ENCODE measurements at places on chromosomes 5 and 9. TPM values are rescaled to one million over a fixed set of nuclear protein-coding genes. Genes with fewer than 3 reads are reported as not detected.

DNA sequence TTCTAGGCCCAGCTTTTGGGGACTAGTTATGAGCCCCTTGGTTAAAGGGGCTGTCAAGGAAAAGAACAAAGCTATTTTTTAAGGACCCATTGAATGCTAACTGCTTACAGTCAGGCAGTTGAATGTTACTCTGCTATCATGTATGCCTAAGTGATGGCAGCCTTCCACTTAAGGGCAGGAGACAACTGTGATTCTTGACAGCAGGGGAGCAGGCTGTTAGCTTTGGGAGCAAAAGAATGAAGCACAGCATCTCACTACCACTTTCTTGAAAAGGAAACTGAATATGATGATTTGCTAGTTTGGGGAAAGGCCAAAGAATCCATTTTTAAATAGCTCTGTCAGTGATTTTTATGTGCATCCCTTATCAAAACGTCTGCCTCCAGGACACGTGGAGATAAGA, 221.6 kb downstream of the SH3GL2 start:
- DNase-seq: no peak

DNA sequence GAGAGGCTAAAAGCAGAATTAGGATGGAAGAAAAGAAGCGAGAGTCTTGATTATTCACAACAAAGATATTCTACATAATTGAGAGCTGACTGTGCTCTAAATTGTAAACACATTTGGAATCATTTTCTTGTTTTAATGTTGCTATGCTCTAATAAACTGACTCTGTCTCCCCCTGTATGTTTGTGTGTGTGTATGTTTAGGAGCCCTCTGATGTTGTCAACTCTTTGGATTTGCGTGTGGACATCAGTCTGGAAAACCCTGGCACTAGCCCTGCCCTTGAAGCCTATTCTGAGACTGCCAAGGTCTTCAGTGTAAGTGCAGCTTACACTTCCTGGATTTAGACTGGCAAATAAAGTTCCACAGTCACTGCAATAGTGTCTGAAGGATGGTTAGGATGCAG, 37.8 kb downstream of the MOCS2 start:
- DNase-seq: no peak

PCDHB7 gene
- 7.1 TPM for total RNA-seq

DNA sequence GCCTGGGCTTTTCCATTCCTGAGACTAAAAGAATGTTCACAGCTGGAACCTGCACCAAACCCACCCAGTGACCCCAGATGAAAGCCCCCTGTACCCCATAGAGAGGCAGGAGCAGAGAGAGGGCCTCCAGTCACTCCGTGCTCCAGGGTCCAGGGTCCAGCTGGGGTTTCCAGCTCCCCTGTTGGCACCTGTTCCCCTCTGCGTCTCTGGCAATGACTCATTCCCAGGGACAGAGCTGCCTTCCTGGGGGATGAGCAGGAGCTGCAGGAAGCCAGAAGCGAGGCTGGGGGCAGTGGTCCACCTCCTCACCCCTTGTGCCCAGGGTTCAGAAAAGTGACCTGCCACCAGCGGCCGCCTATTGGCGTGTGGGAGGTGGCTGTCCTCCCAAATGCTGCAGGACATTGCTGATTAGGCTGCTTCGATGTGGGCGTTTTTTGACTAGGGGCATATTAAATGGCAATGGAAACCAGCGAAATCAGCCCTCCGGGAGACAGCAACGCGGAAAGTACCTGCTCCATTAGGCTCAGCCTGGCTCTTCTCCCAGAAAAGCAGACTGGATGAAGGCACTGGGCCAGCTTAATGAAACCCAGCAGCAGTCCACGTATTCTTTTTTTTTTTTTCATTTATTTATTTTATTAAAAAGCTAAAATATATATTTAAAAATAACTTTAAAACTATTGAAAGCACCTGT, 97.4 kb downstream of the DAP start:
- no peak for DNase-seq

GRCh38 chr9:117072216-117072615, 342.6 kb downstream of the ASTN2 start:
- no peak for DNase-seq

OLFML2A gene
- total RNA-seq: 328 TPM

OLFM1 gene
- 36.0 TPM for total RNA-seq

DNA sequence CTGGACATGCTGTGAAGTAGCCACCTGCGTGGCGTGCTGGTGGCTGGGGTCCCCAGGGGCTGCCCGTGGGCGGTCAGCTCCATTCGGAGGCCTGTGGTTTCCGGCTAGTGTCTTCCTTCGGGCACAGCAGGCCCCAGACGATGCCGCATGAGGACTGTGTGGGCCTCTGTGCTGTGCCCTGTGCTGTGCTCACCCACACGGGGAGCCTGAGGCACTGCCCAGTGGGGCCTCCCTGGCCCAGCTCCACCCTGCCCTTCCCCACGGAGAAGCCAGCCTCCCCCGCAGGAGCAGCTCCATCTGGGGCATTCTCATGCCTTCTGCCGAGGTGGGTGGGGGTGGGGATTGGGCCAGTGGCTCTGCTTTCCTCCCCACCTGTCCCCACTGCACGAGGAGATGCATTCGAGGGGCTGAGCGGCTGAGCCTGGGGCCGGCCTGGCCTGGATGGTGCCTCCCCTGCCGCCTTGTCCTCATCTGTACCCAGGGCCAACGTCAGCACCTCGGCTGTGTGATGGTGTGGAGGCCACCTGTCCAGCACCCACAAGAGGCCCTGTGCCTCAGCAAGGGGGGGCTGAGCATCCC, 24.2 kb downstream of the RXRA start:
- no peak for DNase-seq

DNA sequence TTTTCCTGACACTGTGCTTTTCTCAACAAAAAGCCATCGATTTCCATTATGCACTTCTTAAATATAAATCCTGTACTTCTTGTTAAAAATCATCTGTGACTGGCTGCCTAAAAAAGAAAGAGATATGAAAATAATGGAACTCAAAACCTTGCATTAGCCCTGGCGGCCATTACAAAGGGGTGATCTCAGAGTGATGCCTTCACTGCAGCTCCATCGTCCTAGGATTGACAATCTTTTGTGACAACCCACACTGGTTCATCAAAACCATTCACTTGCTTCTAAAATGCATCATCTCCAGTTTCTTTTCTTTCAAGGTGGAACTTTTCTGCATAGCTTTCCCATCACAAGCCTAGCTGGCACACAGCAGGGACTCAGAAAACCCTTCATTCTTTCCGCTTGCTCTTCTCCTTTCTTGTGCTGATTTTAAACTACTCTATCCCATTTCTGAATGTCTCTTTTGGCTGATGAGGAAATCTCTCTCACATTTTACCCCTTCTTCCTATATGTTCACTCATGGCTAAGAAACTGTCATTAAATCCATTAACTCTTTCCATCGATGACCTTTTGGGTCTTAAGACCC, 351.9 kb downstream of the GLIS3 start:
- DNase-seq: no peak

DNA sequence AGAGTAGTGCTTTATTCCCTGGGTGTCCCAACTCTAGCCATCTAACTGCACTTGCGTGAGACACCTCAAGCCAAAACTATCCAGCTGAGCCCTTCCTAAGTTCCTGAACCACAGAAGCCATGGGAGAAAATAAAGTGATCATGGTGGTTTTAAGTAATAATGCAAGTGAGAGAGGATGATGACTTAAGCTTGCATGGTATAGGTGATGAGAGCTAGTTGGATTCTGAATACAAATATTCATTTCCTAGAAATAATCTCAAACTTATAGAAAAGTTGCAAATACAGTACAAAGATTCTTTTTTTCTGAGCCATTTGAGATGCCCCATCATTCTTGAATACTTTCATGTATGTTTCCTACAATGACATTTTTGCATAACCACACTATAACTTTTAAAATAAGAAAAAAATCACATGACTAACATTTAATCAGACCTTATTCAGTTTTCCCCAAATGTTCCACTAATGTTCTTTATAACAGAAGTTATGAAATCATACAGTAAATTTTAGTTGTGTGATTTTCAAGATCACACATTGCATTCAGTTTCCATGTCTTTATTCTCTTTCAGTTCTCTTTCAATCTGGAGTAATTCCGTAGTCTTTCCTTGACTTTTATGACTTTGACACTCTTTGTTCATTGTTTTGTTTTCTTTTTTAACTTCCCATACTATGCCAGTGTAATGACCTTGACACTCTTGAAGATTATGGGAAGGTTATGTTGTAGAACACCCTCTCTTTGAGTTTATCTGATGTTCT, 5.5 kb upstream of the AK3 start:
- no peak for DNase-seq

- DNase-seq: no peak
Measured at GRCh38 chr9:111886983-111887718, 9.5 kb upstream of the UGCG start.

PRR7 gene
- total RNA-seq: 5.1 TPM

DNA sequence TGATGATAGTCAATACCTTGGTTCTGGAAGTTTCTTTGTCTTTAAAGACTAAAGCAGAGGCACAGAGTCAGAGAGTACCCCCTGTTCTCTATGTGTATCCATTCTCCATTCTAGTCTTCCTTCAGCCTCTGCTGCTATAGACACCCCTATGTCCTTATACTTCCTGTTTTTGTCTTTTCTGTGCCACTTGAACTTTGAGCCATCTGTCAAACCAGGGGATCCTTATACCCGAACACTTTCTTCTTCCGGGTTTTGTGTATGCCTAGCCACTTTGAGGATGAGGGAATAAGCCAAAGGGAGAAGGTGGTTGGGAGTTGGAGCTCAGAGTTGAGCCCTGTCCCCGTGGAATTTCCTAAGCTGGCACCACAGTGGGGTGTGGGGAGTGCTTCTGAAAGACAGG, 61.1 kb upstream of the IL6ST start:
- DNase-seq: no peak

GRCh38 chr5:180013678-180014077, 57.9 kb downstream of the RNF130 start:
- DNase-seq: no peak

Measured in tibial nerve (tissue), 4 donors.